ENCODE measurements at places on chromosomes 2 and 18.

DNA sequence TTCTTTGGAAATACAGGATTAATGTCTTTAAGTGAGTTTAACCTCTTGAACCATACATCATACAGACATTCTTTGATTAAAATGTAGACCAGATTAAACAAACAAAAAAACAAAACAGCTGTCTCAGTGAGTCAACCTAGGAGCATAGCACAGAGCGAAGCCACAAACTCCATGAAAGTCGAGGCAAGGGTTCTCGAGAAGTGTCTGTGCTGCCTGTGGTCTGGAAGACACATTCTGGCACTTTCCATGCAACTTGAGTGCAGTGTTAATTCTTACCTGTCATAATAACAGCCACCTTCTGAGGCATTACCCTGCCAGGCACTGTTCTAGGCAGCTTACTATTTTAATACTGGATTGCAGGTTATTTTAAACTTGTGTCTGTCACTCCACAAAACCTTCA lies 435.5 kb upstream of the MMADHC start:
- no peak for DNase-seq

- DNase-seq: no peak
These were observed 6.7 kb upstream of the TNFAIP6 start for GRCh38 chr2:151350579-151351195.

DNA sequence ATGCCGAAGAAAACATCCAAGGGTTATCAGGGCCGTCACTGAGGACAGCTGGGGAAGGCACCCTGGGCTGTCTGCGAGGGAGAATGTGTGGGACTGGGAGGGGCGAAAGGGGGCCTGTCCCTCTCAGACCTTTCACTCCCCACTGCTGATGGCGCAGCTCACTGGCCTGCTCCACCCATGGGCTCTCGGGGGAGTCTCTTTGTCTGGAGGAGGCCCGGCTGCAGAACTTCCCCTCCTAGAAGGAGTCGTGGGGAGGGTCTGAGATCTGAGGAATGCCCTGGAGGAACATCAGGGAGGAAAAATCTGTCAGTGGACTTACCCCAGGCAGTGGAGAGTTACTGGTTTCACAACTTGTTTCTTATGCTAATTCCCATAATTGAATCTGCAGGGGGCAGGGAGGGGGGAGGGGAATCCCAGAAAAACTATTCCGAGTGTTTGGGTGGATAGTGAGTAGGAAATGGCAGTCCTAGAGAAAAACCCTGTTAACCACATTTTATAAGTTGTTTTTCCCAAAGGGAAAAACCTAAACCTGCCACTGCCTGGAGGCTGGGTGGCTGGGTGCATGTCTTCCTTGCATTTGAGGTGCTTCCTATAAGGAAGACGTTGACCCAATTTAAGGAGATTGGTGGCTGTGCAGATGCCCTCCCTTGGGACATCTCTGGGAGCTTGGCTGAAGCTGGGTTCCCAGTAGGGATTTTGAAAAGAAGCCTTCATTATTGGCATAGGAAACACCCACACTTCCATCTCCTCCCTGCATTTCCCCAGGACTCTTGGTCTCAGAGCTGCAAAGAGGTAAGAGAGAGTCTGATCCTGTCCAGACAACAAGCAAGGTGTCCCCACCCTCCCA lies 11.7 kb upstream of the SEMA4C start:
- DNase-seq: no peak

GRCh38 chr2:155599834-155600233 lies 732.7 kb downstream of the NR4A2 start:
- DNase-seq: no peak

- no peak for DNase-seq
These were observed 12.2 kb downstream of the SH3BP4 start for GRCh38 chr2:234963773-234964615.

- peak; percentile 56 for DNase-seq
These were observed 408.2 kb downstream of the ZNF804A start for GRCh38 chr2:185006481-185006880.

- DNase-seq: no peak
These were observed 69.8 kb downstream of the NFATC1 start for GRCh38 chr18:79465392-79465991.

GRCh38 chr2:194328456-194328855 lies 1328.6 kb upstream of the SLC39A10 start:
- DNase-seq: no peak
